ENCODE measurements at places on chromosomes 12 and 14. TPM values are rescaled to one million over a fixed set of nuclear protein-coding genes. Genes with fewer than 3 reads are reported as not detected.

MYO1H gene
- total RNA-seq: 0.16 TPM

STAT2 gene
- 34.9 TPM for total RNA-seq

C12orf56 gene
- total RNA-seq: not detected

CPM gene
- total RNA-seq: 6.3 TPM

FGD4 gene
- total RNA-seq: 30.5 TPM

ZBTB25 gene
- total RNA-seq: 20.8 TPM

BCAT1 gene
- 4.3 TPM for total RNA-seq

STAB2 gene
- total RNA-seq: 0.03 TPM

RNASE4 gene
- total RNA-seq: 9.0 TPM

GNB3 gene
- 7.5 TPM for total RNA-seq

ST8SIA1 gene
- 2.1 TPM for total RNA-seq

UBE2N gene
- total RNA-seq: 86.3 TPM

RIPK3 gene
- total RNA-seq: 3.6 TPM

RIMBP2 gene
- total RNA-seq: not detected

SLC16A7 gene
- 134 TPM for total RNA-seq

LTBP2 gene
- total RNA-seq: 26.5 TPM

KRT77 gene
- not detected for total RNA-seq

PRICKLE1 gene
- 20.9 TPM for total RNA-seq

CIROP gene
- total RNA-seq: not detected

OASL gene
- total RNA-seq: 0.25 TPM
